ENCODE measurements at places on chromosomes 3 and 15.

DNA sequence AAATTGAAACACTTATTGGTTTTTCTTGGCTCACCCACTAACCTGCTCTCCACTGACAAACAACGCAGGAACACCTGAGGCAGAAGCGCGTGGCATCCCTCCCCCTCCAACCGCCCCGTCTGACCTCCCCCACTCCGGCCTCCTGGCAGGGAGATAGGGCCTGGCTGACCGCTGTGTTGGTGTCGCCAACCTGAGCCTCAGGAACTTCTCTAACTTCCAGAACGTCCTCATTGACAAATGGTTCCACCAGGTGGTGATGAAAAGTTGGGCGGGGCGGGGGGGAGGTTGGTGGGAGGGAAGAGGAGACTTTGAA is 22.8 kb downstream of the IL17RD start:
- no peak for DNase-seq

- peak; percentile 37 for DNase-seq
These were observed 501 bp downstream of the DMXL2 start for GRCh38 chr15:51621936-51622603.

DNA sequence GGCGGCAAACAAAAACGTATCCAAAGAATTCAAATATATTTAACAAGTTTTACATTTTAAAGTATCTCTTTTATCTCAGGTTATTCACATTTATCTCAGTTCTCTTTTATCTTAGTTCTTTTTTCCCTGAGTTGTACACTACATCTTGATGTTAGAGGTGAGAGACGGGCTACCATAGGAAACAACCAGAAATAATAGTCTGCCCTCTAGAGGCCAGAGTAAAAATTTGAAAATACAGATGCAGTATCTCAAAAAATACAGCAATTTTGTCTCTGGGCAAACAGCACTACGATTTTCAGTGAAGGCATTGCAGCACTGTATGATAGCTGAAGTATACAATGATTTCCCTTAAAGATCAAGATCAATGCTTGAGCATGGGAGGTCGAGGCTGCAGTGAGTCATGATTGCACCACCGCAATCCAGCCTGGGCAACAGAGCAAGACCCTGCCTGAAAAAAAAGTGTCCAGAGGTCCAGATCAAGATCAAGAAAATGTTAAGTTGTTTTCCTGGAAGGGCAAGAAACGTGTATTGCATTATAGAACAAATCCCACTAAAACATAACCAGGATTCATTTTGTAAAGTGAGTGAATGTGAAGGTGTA is 82.6 kb upstream of the ATP11B start:
- DNase-seq = no peak

DNA sequence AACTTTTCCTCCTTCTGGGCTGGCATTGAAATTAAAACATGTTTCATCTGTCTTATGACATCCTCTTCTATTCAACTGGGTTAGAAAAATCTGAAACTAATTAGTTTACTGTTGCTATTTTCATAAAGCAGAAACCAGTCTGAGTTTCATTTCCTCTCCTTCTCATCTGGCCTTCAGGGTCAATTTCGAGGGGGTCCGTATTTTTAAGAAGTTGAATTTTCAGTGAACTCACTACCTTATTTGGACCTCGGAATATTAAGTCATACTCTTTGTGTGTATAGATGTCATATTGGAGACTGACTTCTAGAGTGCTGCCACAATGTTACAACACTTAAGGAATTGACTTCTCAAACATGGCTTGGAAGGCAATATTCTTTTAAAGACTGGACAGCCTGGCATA is 485.9 kb downstream of the SQOR start:
- DNase-seq = no peak

DNA sequence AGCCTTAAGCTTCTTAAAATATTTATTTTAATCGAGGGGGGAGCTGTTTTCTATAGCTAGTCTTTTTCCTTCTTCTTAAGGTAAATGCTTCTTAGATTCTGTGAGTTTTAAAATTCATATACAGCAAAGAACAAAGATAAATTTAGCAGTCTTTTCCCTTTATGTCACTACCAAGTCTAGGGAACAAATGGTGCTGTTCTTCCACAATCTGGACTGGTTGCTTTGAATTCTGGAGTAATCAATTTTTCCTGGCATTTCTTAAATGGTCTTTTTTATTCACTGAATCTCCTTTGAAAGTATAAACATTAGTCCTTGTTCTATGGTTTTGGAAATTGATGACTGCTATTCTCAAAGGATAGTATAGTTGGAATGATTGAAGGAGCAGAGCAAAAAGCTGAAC is 82.8 kb downstream of the CHL1 start:
- DNase-seq = no peak

DNA sequence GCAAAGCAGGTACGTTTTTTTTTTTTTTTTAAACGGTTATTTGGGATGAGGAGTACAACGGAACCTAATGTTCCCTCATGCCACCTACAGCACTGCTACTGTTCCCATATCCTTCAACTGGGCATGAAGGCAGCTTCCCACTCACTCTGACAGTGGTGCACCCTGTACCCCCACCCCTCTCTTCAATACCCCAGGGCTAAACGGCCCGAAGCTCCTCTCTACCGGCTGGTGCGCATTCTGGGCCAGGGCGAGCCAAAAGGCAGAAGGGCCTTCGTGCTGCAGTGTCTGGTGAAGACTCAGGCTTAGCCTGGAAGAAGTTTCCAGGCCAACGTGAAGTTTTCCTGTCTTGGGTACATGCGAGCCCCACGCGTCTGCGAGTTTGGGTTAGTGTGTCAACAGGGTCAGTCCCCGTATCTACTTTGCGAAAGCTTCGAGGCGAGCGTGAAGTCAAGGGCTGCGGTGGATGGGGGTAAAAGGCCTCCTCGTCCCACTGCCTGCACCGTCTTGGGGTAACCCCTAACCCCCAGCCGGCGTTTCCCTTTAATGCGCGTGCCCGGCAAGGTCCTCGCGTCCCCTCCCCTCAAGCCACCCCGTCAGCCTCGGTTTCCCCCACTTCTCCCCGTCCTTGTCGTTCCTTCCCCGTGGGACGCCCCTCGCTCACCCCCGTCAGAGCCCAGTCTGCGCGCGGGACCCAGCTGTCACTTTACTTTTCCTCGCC is 765 bp upstream of the UBE2E2 start:
- no peak for DNase-seq

DNA sequence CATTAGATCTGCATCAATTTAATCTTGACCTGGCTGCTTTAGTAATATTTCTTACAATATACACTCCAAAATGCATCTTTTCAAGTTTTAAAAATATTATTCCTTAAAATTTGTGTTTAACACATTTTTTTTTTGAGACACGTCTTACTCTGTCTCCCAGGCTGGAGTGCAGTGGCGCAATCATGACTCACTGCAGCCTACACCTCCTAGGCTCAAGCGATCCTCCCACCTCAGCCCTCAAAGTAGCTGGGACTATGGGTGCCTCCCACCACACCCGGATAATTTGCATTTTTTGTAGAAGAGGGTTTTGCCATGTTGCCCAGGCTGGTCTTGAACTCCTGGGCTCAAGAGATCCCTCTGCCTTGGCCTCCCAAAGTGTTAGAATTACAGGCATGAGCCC is 73.6 kb downstream of the ETV5 start:
- no peak for DNase-seq

DNA sequence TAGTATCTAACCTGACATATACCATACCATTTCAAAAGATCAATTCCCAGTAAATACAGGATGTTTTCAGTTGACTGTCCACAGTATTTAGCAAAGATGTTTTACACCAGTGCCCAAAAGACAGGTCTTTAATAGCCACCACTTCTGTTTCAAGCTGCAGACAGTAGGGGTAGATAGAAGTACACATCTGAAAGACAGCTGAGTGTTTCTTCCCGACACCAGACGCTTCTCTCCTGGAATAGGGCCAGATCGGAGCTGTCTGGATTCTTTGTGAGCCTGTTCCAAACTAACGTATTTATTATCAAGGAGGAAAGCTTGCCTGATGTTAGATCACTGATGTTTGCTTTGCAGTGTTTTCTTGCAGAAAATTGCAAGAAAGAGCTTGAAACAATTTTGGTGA is 136.1 kb upstream of the RBMS3 start:
- no peak for DNase-seq

GRCh38 chr3:195577645-195578177 is 6.0 kb downstream of the APOD start:
- DNase-seq = no peak

DNA sequence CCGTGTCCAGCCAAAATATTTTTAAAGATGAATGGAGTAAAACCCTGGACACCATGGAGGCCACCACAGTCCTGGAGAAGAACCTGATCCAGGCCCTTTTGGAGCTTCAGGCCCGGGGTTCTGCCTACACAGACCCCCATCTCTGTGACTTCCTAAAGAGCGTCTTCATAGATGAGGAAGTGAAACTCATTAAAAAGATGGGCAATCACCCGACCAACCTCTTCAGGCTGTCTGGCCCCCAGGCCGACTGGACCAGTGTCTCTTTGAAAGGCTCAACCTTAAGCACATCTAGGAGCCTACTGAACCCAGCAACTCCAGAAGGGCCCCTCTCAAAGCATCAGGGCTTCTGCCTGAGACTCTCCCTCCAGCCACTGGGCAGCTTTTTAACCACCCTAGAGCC is 107.9 kb upstream of the FAM174B start:
- DNase-seq = no peak

DNA sequence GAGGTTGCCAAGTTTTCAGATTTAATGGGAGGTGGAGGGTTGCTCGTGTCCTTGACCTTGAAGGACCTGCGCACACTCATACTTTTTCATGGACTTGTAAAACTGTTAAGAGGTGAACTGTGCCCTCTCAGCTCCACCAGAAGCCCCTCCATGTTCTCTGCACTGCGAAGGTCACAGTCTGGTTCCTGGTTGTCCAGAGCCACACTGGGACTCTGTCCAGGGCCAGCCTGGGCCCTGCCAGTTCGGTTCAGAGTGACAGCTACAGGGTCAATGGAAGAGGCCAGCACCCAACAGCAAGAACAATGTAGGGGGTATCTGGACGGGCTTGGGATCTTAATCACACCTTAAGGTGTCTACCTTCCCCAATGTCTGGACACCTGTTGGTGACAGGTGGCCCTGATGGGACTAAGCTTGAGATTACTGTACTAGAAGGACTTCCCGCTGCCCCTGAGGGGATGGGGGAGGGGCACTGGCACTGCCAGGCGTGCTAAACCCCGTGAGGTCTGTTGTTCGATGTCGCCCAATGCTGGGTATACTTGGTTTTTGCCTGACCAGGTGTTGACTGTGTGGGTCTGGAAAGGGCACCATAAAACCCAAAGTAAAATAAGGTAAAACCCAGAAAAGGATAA is 34.7 kb downstream of the GRK7 start:
- no peak for DNase-seq

DNA sequence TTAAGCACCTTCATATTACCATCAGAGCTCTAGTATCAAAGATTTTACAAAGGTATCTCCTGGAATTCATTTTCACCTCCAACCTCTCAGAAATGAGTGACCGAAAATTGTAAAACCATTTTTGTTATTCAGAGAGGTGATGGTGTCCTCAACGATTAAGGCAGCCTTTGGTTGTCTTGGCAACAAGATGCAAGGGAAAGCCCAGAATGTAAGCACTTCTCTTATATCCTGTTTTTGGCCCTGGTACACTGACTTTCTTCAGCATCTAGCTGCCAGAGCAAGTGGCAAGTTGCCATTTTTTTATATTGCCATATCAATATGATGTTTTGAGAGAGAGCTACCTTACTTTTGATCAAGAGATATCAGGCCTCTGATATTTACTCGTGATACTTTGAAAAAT is 384.9 kb upstream of the NECTIN3 start:
- DNase-seq = no peak

DNA sequence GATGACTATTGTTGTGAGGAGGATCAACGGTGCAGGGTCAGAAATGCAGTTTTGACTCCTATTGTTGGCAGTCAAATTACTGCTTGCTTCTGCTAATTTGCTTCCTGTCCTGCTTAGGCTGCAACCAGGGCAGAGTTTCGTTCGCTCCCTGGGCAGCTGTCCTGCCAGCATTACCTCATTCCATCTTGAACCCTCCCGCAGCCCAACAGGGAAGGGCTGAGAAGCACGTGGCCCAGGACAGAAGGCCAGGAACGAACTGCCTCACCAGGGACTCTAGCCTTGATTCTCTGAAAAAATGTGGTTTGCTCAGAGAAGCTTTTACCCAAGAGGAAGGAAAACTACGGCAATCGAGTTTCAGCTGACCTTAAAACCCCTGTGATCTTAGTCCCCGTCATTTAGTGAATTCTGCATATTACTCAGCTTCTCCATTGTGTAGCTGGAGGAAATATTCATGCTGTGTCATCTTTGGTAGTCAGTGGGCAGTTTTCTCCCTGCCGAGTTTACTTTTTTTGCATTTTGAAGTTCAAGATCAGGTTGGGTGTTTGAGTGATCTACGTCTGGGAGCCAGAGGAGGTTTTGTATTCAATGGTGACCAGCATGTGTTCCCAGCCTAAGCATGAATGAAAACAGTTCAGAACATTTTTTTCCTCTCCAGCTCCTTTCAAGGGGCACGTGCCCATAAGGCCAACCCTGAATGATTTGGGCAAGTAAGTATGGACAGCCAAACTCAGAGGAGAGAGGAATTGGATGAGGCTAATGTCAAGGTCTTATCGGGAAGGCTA is 23.0 kb downstream of the TLNRD1 start:
- no peak for DNase-seq

DNA sequence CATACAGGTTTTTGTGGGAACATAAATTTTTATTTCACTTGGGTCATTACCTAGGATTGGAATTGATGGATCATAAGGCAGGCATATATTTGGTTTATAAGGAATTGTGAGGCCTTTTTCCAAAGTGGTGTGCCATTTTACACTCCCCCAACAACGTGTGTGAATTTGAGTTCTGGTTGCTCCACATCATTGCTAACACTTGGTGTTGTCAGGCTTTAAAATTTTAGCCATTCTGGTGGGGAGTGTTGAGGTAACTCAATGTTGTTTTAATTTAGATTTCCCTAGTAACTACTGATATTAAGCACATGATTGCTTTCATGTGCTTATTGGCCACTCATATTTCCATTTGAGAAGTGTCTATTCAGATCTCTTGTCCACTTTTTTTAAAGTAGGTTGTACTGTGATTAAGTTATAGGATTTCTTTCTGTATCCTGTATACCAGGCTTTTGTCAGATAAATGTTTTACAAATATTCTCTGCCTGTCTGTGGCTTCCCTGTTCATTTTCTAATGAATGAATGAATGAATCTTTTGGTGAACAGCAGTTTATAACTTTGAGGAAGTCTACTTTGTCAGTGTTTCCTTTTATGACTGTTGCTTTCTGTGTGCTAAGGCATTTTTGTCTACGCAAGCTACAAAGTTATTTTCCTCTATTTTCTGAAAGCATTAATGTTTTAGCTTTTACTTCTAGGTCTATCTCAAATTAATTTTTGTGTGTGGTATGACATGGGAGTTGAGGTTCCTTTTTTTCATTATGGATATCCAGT is 17.9 kb upstream of the NR2C2 start:
- no peak for DNase-seq

All from NCI-H1092 (cell line).